Activated naive CD4-positive, alpha-beta T cell treated with anti-CD3 and anti-CD28 coated beads, Interleukin-2, amount 50 U/mL, for 72 hours (primary cell): ENCODE measurements at places on chromosomes 3 and 15.

- no peak for DNase-seq
These were observed 101.6 kb downstream of the GREM1 start for GRCh38 chr15:32819448-32819847.

DNA sequence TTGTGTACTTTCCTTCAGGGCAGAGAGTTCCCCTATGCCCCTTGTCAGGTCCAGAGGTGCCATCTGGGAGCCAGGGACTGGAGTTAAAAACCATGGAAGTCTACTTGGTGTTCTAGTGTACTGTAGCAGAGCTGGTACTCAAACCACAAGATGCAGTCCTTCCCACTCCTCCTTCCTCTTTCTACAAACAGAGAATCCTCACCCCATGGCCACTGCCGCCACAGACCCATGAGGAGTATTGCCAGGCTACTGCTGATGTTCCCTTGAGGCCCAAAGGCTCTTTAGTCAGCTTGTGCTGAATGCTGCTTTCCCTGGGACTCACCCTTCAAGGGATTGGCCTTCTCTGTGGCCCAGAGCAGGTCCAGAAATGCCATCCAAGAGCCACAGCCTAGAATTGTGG lies 229.2 kb upstream of the ZPLD1 start:
- DNase-seq = no peak

DNA sequence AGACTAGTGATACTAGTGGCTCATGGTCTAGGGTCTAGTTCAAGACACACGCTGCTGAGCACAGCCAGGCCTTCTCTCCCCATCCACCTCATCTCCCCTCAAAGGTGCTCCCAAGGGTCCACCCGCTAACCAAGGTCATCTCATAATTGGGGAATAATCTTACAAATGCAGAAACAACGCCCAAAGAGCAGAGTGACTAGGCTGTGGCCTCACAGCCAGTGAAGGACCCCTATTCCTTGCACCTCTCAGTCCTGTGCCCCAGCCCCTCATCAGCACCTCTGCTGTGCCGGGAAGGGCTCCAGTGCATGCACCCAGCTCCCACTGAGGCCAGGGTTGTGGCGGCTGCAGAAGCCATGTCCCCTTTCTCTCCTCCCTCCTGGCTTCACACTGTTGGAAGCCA lies 286.9 kb downstream of the UACA start:
- DNase-seq = no peak

DNA sequence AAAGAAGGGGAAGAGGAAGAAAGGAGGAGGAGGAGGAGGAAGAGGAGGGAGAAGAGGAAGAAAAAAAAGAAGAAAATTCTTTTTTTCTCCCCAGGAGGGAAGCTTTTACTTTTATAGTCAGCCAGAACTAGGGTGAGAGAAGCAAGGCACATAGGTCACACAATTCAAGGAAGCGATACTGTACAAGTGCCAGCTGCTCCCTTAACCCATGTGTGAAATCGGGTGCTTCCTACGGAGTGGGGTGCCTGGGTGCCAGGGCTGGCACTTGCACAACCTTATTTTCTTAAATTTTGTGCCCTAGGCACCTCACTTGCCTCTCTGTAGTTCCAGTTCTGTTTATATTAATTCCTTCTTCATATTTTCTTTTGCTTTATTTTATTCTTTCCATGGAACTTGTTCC lies 150.4 kb downstream of the LIPC start:
- DNase-seq = no peak

GRCh38 chr3:98008855-98009254 lies 26.3 kb downstream of the GABRR3 start:
- DNase-seq = no peak

DNA sequence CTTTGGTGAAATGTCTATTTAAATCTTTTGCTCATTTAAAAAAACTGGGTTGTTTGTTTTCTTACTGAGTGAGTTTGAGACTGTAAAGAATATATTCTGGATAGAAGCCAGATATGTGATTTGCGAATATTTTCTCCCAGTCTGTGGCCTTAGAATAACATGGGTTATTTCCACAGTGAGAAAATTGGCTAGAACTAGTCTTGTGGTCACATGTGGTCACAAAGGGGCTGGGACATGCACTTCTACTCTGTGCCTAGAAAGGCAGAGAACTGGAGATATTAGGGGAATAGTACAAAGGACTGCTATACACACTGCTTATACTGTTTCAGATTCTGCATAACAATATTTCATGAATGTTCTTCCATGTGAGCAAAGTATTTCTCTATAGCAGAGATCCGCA lies 79.9 kb upstream of the RGMA start:
- DNase-seq = no peak

GRCh38 chr3:28613511-28614106 lies 265.0 kb upstream of the AZI2 start:
- no peak for DNase-seq

- DNase-seq = no peak
These were observed 476.8 kb downstream of the AGBL1 start for GRCh38 chr15:86556396-86557017.
